Occipital lobe (tissue), 3 donors: ENCODE measurements at places on chromosomes 12 and 14.

DNA sequence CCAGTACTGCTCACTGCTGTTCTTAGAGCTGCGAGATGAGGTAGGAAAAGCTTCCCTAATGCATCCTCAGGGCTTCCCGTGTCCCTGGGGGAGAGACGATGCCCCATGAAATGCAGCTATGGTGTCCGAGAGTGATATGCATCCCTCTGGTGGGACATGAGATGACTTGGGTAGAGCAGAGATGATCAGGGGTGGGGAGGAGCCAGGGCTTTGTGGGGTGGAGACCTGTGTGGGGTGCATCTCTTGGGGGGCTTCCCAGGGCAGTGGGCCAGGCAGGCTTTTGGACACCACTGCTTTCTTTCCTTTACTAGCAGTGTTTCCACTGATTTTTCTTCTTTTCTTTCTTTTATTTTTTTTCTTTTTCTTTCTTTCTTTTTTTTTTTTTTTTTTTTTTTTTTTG is 147.3 kb downstream of the ADGRD1 start:
- no peak for DNase-seq

DNA sequence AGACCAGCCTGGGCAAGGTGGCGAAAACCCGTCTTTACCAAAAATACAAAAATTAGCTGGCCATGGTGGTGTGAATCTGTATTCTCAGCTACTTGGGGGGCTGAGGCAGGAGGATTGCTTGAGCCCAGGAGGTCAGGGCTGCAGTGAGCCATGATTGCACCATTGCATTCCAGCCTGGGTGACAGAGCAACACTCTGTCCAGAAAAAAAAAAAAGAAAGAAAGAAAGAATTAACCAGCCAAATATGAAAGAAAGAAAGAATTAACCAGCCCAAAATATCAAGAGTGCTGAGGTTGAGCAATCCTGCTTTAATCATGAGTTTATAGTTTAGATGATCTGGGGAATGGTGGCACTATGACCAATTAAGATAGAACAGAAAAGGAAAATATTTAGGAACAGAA is 3.5 kb upstream of the ACTN1 start:
- no peak for DNase-seq

DNA sequence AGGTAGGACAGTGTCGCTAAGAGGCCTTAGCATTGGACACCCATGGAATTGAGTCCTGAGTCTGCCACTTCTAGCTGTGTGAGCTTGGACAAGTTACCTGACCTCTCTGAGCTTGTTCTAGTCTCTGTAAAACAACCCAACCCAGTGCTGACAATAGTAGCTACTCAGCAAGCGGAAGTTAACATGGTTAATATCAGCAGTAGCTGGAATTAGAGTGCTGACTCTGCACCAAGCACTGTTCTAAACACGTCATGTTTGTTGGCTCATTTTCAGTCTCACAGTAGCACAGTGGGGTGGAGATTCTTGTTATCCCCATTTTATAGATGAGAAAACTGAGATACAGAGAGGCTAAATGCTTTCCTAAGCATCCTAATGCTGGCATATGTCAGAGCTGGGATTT is 47.5 kb upstream of the RIN3 start:
- no peak for DNase-seq

DNA sequence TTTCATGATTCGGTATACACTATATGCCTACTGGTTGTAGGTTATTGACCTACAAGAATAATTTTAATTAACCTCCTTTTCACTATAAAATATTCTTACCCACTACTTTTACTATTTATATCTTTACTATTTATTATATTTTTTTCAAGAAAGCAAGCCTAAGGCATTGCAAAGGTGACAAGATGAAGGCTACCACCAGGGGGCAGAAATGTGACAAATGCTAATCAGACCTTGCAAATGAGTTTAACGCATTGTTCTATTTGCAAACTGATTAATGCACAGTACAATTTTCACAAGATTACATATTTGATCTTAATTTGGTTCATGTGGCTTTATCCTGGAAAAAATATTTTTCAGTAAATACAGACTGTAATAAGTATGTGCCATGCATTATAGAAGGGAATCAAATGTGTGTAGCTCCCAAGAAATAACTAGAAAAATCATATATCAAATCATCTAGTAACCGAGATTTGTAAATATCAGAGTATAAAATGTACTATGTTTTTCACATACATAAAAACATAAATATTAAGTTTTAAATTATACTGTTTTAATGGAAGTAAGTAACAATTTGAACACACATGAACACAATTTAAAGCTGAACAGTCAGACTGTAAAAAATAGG is 107.0 kb downstream of the ADAMTS20 start:
- no peak for DNase-seq

DNA sequence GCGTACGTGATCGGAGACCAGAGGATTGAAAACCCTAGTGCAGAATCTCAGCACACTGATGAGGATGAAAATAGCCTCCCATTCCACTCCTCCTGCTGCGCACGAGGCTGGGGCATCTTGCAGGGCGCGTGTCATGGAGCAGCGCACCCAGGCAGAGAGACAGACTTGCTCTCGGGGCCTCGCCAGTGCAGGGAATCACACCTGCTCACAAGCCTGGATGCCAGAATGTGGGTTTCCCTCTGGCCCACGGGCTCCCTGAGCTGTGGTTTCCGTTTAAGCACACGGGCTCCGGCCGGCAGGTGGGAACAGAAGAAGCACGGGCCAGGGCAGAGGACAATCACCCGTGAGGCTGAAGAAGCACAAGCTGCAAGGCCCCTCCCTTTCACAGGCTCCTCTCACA is 2.0 kb downstream of the FGF6 start:
- no peak for DNase-seq

- DNase-seq: peak; percentile 9
Observed at GRCh38 chr14:102317564-102318248, 1.8 kb upstream of the ZNF839 start.

- no peak for DNase-seq
Observed at GRCh38 chr14:56905282-56905681, 95.0 kb upstream of the OTX2 start.

- no peak for DNase-seq
Observed at GRCh38 chr14:33186656-33187055, 248.0 kb downstream of the NPAS3 start.

DNA sequence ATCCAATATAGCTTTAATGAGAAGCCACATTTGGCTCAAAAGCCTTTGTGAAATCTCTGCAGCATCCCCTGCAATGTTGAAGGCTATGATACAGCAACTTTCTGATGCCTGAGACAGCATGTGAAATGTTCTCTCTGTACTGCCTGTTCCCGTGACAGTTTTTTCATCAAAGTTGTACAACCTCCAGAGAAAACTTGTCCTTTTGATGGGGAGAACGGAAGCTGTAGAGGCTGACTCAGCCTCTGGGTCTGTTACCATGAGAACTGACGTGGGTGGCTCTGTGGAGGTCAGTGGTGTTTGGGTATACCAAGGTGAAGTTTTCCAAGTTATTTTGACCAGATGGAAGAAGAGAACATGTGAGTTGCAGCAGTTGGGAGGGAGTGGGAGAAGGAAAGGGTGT is 17.0 kb downstream of the SLC4A8 start:
- DNase-seq: peak; percentile 73

GRCh38 chr14:98028162-98028561 is 1231.0 kb downstream of the VRK1 start:
- DNase-seq: no peak

DNA sequence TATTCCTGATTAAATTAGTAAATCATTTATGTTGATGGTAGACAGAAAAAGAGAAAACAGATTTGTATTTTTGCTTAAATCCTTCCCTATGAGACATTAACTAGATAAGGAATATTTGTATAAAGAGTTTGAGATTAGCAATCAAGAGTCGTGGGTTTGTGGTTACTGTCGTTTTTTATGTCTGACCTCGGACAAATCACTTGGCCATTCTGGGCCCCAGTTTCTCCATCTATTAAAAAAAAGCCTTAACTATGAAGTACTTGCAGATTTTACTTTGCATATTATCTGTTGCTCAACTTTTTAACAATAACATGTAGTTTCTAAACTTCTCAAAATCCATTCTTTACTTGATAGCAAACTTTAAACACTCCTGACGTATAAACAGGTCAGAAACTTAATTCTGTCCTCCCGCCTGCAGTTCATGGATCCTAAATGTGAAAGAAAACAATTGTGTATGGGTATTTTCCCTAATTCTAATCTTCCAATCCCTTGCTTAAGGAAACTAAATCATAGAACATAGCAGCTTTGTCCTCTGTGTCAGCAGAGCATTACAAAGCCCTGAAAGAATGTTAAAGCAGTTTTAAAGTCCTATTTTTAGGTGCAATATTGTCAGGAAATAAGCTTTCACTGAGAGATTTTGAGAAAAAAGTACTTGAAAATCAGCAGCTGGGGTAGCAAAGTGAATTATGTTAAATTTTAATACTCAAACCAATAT is 118.2 kb downstream of the GPR135 start:
- DNase-seq: no peak

GRCh38 chr14:63214417-63215196 is 10.4 kb downstream of the RHOJ start:
- no peak for DNase-seq

DNA sequence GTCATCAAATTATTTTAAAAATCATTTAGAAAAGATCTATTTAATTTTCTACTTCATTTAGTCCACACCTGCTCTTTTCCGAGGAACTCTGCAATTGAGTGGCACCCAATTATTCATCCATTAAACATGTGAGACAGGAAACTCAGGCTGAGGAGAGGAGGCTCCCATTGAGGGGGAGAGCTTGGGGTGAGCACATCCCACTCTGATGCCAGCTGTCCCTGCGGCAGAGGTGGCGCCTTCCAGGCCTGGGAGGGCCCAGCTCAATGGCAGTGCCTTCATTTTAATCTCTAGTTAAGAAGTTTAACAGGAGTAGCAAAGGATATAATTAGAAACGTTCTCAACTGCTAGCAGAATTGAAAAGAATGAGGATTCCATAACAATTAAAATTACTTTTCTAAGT is 92.0 kb downstream of the ITPR2 start:
- no peak for DNase-seq

GRCh38 chr12:62919838-62920237 is 15.1 kb downstream of the PPM1H start:
- peak; percentile 70 for DNase-seq

DNA sequence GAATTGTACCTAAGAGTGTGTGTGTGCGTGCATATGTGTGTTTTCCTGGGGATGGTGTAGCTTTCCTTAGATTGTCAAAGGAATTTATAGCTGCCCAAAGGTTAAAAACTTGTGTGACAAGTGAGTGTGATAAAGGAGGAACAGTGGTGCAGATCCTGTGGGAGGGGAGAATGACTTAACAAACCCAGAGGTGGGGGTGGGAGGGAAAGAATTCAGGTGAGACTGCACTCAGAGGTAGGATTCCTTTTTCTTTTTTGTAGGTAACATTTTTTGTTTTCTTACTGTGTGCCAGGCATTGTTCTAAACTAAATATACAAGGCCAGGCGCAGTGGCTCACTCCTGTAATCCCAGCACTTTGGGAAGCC is 45.3 kb upstream of the SINHCAF start:
- DNase-seq: no peak

DNA sequence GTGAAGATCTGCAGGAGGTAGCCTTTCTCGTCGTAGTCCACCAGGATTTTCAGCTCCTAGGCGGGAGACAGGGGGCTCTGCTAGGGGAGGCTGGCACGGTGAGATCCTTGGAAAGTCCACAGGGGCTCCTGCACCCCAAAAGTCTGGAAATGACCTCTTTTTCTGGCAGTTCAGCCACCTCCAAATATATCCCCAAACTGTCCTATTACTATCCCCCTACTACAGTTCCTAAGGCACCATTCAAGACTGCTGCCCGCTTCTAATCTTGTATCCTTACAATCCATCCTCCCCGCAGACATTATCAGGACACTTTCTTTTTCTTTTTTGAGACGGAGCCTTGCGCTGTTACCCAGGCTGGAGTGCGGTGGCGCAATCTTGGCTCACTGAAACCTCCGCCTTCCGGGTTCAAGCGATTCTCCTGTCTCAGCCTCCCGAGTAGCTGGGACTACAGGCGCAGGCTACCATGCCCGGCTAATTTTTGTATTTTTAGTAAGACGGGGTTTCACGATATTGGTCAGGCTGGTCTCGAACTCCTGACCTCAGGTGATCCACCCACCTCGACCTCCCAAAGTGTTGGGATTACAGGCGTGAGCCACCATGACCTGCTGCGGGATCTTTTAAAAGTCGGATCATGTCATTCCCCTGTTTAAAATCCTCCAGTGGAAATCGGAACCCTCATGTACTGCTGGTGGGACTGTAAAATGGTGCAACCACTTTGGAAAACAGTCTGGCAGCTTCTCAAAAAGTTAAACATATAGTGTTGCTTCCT is 18.5 kb downstream of the HPD start:
- no peak for DNase-seq
